GM13976 (cell line): ENCODE measurements at places on chromosomes 3 and 15.

GRCh38 chr3:71266875-71267274, 316.7 kb downstream of the FOXP1 start:
- DNase-seq, result no peak

DNA sequence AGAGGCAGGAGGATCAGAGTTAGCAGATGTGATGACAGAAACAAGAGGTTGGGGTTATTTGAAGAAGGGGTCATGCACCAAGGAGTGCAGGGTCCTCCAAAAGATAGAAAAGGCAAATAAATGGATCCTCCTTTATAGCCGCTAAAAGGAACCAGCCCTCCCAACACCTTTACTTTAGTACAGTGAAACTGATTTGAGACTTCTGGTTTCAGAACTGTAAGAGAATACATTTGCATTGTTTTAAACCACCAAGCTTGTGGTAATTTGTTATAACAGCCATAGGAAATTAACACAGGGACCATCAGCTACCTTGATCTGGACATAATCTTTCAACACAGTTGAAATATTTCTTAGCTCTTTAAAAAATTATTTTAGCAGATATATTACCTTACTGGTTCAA, 166.6 kb downstream of the TIGIT start:
- DNase-seq, result no peak

DNA sequence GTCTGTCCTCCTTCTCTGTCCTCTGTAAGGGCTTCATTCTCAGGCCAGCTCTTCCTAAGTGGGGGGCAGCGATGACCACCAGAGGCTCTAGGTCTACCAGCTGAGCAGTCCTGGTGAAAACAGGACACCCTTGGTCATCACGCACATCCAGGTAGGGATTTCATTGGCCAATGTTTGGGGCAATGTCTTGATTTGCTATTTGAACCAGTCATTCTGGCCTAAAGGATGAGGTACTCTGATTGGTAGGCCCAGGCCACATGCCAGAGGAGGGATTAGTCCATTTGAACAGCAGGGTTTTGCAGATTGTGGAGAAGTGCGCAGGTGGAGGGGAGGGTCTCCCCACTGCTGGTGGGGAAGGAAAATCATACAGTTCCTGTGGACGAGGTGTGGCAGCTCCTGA, 57.3 kb downstream of the PLXNA1 start:
- no peak for DNase-seq

GRCh38 chr3:184361532-184361931, at the start of the genes CLCN2 and POLR2H:
Gene CLCN2 (minus strand): TSS chr3:184361605. CDS start chr3:184361479, 126 bp downstream.
Gene POLR2H (plus strand): TSS chr3:184361710. CDS start chr3:184363493, 1,783 bp downstream.
- DNase-seq, result peak; percentile 82

GRCh38 chr15:55290528-55291057, 980 bp upstream of the RAB27A start:
- DNase-seq, result peak; percentile 83

GRCh38 chr3:51983578-51984268, 388 bp downstream of the ACY1 start:
- DNase-seq, result no peak
